Muscle of arm (tissue), 14 donors: ENCODE measurements at places on chromosomes 1 and 21.

DNA sequence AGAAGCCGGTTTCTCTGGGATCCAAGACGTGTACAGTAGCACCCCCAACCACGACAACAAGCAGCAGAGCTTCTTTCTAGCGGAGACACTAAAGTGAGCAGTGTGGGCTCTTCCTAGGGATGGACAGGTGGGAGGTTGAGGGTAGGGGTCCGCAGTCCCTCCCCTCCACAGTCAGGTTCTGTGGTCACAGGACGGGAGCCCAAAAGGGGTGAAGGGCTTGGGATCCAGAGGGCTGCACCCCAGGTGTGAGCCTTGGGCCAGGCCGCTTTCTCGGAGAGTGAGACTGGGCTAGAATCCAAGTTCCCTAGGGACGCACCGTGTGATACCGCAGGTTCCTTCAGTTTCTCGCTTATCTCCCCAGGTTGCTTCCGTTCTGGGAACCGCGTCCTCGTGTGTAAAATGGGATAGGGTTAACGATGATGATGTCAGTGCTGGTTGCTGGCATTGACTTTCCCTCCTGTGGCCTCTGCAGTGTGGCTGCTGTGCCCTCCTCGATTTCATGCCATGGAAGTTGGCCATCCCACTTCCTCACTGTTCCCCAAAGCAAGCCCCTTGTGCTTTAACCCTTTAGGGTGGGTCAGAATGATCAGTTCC, 17.3 kb upstream of the SELENON start:
- DNase-seq, result no peak

DNA sequence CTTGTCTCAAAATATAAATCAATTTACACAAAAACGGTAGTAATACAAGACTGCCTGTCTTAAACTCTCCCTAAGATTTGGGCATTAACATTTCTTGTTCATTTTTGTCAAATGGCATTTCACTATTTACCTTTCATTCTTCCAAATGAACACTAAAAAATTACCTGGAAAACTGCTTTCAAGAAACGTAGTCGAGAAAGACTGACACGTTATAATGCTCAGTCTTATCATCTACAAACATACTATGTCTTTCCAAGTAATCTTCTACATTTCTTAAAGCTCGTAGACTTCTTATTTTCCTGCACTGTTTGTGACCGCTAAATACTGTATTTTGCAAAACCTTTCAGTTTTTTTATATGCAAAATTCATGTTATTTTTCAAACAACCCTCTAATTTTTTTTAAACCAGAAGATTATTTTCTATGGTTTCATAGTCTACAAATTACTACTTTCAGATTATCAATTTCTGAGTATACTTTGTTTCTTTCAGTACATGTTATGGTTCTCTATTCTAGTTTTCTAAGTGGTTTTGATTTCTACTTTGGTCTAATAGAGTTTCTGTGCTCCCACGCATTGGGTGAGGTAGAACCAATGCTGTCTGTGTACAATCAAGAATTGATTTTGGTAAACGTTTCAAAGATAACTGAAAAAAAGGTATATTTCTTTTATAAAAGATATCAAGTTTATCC, 336.4 kb downstream of the SMYD3 start:
- no peak for DNase-seq

GRCh38 chr1:202972046-202972445, 5.0 kb upstream of the CYB5R1 start:
- DNase-seq, result no peak

DNA sequence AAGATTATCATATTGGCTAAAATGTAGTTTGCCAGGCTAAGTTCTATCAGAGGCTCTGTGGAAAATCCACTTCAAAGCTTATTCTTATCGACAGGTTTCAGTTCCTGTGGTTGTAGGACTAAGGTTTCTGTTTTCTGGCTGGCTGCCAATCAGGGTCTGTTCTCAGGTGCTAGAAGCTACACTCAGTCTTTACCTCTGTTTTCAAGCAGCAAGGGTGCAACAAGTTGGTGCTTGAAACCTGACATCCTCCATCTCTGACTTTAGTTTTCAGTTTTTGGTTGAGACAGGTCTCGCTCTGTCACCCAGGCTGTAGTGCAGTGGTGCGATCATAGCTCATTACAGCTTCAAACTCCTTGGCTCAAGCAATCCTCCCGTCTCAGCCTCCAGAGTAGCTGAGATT, 15.3 kb upstream of the TMCO2 start:
- DNase-seq, result no peak

DNA sequence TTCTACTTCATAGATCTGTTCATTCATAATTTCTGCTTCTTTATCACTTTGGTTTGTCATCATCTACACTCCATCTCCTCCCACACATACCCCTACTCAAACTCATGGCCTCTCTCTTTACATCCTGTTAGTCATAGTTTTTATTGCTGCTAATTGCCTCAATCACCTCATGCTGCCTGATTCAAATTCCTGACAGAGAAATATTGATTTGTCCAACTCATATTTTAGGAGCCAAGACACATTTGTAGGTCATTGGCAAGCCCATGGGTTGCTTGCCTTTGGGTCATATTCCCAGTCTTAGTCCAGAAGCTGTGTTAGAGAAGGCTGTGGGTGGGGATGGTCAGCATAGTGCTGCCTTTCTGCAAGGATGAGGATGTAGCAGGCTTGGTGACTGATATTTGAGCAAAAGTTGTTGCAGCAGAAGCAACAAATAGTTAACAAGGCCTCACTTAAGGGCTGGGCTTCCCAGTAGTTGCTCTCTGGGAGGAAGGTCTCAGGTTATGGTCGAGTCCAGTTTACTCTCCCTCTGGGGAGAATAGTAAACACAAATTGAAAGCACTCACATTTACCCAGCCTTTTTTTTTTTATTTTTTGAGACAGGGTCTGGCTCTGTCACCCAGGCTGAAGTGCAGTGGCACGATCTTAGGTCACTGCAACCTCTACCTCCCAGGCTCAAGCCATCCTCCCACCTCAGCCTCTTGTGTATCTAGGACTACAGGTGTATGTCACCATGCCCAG, 22.4 kb upstream of the EPS15 start:
- no peak for DNase-seq

DNA sequence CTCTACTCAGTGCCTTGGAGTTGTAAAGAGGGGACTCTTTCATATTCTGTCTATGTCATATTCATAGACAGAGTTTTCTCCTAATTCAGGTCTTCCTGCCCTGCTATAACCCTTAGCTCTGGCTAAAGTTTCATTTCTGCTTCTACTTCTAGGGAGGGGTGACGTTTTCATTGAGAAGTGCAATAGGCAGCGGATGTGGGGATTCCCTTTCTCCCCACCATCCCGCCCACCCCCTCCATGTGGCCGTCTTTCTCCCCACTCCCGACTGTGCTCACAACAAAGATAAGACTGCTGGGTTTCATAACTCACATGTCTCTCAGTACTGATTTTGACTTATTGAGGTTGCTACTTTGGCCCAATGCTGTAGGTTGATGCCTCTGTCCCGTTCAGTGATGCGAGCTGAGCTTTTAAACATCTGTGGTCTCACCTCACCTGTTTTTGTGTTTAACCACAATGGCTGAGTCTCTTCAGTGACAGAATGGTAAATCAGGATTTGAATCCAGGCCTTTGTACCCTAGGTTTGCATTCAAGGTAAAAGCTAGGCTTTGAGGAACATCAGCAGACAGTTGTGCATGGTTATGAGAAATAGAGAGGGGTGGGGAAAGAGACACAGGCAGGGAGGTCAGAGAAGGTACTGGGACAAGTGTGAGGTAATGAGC, 7.8 kb upstream of the KIF14 start:
- no peak for DNase-seq
